ENCODE measurements at places on chromosomes 16 and 17.
A peak's percentile ranks its signal among the peaks of the same experiment; 100 is the strongest.

DNA sequence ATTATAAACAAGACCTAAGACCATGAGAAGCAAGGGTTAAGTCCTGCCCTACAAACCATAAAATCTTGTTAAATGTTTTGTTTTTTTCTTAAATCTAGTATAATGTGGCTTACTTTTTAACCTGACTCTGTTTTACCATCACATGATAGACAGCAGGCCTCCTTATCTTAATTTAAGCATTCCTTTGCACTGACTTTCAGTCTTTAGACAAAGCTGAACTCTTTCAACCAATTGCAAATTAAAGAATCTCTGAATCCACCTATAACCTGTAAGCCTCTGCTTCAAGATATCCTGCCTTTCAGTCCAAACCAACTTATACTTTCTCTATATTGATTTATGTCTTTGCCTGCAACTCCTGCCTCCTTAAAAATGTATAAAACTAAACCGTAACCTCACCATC lies 478.5 kb downstream of the GRIN2A start:
- no peak for DNase-seq

DNA sequence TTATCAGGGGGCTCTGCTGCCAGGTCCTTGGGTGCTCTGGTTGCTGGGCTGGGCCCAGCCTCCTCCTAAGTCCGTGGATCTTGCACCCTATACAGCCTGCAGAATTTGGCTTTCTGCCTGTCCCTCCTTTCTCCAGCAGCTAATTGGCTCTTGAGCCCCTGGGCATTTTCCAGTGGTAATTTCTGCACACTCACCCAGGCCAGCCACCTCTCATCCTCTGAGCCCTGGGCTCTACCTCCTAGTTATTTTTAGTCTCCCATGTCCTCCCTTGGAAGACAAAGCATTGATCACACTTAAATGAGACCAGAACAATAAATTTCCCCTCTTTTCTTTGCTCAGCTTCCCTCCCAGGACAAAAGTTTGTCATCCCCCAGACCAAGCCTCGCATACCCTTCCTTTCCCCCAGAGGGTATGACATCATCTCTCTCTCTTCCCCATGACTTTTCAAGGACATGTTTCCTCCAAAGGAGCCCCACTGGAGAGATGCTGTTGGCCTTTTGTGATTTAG lies 38.1 kb downstream of the C17orf75 start:
- DNase-seq: no peak

- peak; percentile 12 for DNase-seq
Observed at GRCh38 chr17:38322156-38322779, 21.5 kb downstream of the GPR179 start.

GRCh38 chr16:48517493-48517892 lies 92.5 kb downstream of the N4BP1 start:
- no peak for DNase-seq

DNA sequence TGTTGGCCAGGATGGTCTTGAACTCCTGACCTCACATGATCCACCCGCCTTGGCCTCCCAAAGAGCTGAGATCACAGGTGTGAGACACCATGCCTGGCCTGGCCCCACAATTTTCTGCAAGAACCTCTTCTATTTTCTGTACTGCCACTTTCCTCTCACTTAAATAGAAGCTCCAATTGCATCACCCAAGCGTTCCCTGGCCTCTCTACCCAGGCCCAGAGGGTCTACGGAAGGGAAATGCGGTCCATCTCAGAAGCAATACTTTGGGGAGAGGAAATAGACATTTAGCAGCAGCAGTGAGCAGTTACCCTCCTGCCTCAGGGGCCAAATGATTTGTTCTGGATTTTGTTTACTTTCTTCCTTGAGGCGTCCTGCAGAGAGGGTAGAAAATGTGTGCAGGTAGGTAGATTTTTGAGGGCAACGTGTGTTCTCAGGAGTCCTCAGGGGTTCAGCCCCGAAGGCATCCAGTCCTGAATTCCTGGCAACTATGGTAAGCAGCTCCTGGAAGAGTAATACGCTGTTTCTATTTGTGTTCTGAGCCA lies 11.0 kb downstream of the SLC6A4 start:
- DNase-seq: no peak

DNA sequence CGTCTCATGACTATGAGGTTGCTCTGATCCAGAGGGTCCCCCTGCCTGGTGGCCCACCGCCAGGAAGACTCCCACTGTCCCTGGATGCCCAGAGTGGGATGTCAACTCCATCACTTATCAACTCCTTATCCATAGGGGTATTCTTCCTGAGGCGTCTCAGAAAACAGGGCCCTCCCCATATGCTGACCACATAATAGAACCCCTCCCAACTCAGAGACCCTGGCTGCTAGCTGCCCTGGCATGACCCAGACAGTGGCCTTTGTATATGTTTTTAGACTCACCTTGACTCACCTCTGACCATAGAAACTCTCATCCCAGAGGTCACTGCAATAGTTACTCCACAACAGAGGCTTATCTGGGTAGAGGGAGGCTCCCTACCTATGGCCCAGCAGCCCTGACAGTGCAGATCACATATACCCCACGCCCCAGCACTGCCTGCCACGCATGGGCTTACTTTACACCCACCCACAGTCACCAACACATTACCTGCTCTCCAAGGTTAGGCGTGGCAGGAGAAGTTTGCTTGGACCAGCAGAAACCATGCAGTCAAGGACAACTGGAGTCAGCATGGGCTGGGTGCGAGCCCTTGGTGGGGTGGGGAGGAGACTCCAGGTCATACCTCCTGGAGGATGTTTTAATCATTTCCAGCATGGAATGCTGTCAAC lies 2.3 kb upstream of the G6PC1 start:
- DNase-seq: no peak

- DNase-seq: no peak
Observed at GRCh38 chr17:6186998-6187397, 116.8 kb downstream of the WSCD1 start.

DNA sequence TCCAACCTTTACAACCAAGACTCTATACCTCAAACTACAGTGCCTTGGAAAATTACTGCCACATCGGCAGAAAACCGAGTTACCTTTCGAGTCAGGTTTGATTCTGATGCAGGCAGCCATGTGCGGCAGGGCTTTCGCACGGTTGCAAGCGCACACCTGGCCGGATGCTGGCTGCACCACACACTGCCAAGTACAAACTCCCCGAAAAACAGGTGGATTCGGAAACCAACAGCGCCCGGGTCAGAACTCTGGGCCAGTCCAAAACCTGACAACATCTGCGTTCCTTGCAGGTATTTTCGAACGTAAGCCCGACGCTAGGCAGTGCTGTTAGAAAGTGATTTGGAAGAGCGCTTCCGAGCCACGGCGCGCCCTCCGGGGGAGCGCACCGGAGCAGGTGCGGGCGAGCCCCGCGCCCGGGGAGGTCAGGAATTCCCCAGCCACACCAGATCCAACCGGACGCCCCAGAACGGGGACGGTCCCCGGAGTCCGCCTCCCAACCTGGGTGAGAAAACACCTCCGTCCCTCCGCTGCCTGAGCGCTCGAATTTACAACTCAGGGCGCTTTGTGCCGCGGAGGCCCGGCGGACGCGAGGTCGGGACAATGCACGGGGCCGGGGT lies 1.2 kb downstream of the USP7 start:
- DNase-seq: no peak

DNA sequence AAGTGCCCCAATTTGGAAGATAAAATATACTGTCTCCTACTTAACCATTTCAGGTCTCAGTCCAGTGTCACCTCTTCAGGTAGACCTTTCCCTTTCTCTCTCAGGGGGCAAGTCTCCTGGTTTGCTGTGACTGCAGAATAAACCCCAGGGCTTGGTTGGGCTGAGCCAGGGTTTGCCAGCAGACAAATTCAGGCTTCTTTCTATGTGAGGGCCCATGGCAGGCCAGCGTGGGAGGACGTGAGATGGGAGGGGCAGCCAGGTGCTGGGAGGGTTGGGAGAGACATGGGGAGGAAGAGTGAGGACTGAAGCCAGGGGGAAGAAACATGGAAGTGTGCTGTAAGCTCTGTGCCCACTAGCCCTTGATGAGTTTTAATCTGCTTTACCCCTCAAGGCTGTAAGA lies 163.2 kb downstream of the SPECC1 start:
- DNase-seq: no peak

DNA sequence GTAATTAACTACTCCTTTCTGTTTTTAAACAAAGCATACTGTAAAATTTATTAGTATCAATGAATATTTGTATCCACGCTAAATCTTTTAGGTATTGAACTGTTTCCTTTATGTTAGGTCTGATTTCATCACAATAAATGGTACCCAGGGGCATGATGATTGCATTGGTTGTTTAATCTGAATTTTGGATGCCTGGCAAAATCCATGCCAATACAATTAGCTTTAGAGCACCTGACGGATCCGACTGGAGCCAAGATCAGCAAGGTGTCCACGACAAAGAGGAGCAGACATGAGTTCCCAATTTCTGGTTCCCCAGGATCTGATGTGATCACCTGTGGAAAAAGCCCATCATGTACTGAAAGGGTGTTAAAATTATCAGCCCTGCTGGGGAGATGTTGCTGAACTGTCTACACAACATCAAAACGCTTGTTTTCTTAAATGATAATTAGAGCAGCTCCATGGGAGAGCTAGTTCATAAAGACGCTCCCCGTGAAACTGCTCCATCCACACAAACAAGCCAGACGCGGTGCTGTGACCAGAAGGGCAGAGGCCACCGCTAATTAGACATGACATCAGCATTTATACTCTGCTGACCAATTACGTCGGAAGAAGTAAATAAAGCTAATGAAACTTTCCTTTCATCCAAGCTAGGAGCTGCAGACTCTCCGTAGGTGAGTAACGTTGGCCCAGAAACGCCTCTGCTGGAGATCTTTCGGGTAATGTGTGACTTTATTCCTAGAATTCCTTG lies 151.7 kb downstream of the CPPED1 start:
- DNase-seq: no peak

Data from thoracic aorta (tissue), 2 donors.